Tongue (tissue), 3 donors: ENCODE measurements at places on chromosomes 5 and 9. TPM values are rescaled to one million over a fixed set of nuclear protein-coding genes. Genes with fewer than 3 reads are reported as not detected.

CTSV gene
- total RNA-seq = 2.9 TPM

PSD2 gene
- total RNA-seq = 0.10 TPM

SLC9A3 gene
- total RNA-seq = 4.3 TPM

PCDHB9 gene
- total RNA-seq = 1.7 TPM

CMYA5 gene
- total RNA-seq = 739 TPM

DMXL1 gene
- total RNA-seq = 91.3 TPM

SLC22A5 gene
- 5.9 TPM for total RNA-seq

ZNF483 gene
- total RNA-seq = 9.3 TPM

NR5A1 gene
- total RNA-seq = not detected

LIFR gene
- total RNA-seq = 69.6 TPM

LIX1 gene
- total RNA-seq = 1.7 TPM

SPINK4 gene
- total RNA-seq = not detected

ZMAT2 gene
- 27.5 TPM for total RNA-seq

PRUNE2 gene
- total RNA-seq = 26.3 TPM

TUT7 gene
- total RNA-seq = 34.8 TPM
